ENCODE measurements at places on chromosomes 11 and 22.
A peak's percentile ranks its signal among the peaks of the same experiment; 100 is the strongest.

GRCh38 chr11:48013269-48013901 lies 33.0 kb downstream of the PTPRJ start:
- peak; percentile 98 for DNase-seq

GRCh38 chr11:13183094-13183825 lies 94.3 kb upstream of the BMAL1 start:
- no peak for DNase-seq

GRCh38 chr11:13672576-13673210 lies 4.2 kb downstream of the FAR1 start:
- no peak for DNase-seq

DNA sequence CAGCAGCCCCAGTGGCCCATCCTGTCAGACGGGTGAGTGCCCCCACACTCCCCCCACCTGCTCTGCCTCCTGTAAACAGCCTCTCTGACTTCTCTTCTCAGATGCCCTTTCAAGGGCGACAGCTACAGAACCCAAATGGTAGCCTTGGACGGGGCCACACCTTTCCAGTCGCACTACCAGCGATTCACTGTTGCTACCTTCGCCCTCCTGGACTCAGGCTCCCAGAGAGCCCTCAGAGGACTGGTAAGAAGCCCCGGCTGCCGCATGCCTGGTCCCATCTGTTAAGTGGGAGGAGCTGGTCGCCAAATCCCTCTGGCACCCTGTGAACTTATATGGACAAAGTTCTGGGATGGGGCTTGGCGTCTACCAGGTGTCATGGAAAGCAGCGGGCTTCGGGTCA lies 6.2 kb downstream of the ZP1 start:
- no peak for DNase-seq

DNA sequence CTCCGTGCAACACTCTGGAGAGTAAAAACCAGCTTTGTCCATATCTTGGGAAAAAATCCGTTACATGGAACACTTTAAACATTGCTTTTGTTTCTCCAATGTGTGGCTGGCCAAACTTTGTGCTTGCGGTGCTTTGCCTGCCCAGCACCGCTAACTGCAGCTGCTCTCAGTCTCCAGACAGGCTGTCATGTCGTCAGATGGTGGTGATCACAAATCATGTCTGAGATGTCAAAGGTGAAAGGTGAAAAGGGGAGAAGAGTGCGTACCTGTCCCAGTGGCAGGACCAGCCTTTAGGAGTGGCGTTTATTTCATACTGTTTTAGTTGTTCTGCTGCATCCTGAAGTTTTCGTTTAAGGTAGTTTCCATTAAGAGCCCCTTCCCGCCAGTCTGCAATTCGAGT lies 17.1 kb upstream of the AGBL2 start:
- no peak for DNase-seq

DNA sequence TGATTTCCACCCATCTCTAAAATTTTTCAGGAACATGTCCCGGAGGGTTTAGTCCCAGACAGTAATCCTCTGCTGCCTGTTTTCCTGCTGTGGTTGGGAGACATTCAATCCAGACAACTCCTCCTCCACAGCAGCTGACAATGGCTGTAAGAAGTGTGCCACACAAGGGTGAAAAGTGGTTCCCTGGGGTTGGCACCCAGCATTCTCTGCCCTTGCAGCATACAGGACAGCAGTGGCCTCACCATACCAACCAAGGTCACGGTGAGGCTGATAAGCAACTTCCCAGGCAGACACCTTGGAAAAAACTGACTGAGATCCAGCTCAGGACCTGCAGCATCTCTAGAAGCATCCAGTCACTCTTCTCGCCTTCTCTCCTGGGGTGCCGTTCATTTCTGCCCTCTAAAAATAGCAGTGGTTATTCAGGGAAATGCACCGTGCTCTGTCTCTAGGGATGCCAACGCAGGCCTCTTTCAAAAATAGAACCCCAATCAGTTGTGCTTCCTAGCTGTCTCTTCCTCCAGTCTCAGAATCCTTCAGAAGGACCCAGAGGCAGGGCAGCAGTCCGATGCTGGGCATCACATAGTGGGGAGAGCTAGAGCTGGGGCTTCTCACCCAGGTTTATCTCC lies 241.0 kb downstream of the TENM4 start:
- no peak for DNase-seq

- no peak for DNase-seq
Measured at GRCh38 chr11:71542879-71543777, 5.1 kb upstream of the KRTAP5-9 start.

DNA sequence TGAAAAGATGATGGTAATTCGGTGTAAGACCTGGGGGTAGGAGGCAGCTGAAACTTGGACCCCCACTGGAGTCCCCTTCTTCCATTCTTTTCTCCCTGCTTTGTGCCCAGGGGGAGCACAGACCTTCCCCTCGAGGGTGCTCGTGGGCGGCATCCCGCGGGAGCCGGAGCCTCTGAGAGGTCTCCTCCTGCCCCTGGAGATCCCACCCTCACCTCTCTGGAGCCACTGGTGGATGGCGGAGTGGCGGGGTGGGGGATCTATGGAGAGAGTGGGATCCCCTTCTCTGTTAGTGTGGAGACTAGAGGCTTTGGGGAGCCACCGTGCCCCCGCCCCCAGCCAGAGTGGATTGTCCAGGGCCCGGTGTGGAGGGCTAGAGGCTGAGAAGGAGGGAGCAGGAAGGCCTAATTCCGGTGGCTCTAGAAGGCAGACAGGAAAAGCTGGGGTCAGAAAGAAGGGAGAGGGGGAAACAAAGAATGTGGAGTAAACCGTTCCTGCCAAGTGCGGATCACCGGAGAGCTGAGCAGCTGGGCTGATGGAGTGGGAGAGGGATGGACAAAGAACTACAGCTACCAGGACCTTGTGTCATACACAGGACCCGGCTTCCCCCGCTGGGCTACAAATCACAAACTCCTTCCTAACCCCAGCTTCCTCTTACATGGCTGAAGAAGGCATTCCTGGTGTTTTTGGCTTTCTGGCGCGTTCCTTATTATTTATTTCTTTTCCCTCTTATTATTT lies 41.9 kb downstream of the KCNJ1 start:
- no peak for DNase-seq

- DNase-seq, result no peak
Measured at GRCh38 chr22:43129426-43130425, 13.5 kb downstream of the MCAT start.

GRCh38 chr11:91981995-91982394 lies 242.6 kb upstream of the FAT3 start:
- peak; percentile 23 for DNase-seq

DNA sequence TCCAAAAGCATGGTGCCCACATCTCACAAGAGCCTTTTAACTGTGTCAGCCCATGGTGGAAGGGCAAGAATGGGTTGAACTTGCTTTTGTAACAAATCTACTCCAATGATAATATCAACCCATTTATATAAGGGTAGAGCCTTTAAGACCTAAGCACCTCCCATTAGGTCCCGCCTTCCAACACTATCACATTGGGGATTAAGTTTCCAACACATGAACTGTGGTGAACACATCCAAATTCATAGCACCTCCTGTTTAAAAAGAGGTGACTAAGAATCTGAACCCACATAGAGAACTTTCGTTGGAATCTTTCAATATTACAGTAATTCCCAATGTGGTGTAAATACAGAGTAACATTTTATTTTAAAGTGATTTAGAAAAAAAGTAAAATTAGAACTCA lies 9.2 kb upstream of the CNTF start:
- DNase-seq, result no peak

- DNase-seq, result no peak
Measured at GRCh38 chr11:111531136-111531535, 9.4 kb upstream of the LAYN start.

DNA sequence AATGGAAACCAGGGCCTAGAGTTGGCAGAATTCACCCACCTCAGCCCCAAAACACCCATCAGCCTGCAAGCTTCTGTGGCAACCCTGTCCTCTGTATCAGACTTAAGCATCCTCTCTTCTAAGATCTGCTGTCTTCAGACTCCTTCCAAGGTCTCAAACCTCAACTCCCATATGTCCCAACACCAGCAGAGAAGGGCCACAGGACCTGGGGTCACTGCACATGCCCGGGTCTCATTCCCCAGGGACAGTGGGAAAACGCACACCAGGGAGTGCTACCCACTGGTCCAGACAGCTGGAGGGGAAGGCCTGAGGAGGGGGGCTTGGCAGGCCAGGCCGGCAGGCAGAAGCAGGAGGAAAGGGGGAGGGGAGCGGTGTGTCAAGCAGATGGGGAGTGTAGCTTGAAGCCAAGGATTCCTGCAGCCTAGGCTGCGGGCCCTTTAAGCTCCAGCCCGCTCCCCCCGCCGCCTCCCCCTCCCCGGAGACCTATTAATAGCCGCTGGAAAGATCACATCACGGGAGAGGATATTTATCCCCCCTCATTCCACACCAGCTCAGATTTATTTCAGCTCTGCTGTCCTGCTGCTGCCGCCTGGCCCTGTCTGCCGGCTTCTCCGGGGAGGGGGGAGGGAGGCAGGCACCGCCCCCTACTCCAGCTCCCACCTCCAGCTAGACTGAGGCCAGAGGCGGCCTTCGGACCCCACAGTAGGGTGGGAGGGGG lies 16.7 kb downstream of the BCL9L start:
- DNase-seq, result peak; percentile 83

- peak; percentile 92 for DNase-seq
Measured at GRCh38 chr11:70853068-70853769, 399.2 kb downstream of the SHANK2 start.

DNA sequence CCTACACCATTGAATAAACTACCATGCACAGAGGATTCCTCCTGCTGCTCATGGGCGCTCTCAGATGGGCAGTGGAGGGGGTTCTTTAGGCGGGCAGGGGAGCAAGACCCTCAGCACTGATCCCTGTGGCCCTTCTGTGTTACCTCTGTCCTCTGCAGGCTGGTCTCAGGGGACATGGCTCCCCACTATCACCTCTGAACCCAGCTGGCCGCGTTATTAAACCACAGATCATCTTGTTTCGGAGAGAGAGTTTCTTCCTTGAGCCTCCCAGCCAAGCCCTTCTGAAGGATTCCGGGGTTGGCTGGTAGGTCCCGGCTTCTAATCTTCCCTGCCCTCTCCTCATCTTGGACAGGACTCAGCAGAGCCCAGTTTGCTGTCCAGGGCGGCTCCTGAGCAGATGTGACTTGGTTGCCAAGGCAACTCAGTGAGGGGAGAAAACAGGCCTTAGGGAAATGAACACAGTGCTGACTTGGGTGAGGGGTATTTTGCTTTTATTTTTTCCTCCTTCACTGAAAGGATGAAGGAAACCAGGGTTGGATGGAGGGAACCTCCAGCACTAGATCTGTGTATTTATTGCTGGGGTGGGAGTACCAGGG lies 13.3 kb downstream of the APOL3 start:
- DNase-seq, result no peak

GRCh38 chr22:10741210-10741609 lies 4786.8 kb upstream of the OR11H1 start:
- no peak for DNase-seq

GRCh38 chr11:61777234-61778090 lies 14.9 kb downstream of the TMEM258 start:
- DNase-seq, result peak; percentile 68

DNA sequence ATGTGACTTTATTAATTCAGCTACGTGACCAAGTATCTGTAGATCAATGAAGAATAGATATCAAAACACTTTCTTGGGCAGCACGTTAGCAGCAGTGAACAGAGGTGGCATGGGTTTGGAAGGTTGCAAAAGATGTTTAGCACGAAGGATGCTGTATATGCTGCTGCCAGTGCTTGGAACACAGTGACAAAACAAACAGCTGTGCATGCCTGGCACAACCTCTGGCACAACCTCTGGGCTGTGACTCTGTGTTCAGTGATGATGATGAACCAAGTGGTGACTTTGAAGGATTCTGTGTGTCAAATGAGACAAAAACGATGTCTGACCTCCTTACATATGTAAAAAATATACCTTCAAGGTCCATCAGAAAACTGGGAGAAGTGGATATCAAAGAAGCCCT lies 104.7 kb downstream of the TBC1D22A start:
- no peak for DNase-seq

DNA sequence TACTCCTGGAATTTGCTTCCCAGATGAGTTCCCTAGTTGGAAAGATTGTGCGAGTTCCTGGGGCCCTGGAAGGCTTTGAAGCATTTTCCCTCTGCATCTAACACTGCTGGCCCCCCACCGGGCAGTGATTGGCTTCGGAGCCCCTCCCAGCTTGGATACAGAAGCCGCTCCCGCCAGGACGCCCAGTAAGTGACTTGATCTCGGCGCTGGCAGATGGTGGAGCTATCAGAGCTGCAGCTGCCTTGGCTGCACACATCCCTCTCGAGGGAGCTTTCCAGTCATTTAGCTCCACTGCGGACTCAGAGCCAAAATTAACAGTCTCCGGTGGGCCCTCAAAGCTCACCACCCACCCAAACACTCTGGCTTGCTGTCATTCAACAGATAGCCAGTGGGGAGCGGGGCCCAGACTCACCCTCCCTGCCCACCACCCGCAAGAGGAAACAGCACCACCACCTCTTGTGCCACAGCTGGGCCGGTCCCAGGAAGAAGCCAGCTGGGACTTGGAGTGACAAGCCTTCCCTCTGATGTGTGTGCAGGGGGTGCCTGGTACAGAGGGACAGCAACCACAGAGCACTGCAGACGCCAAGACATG lies 162.3 kb downstream of the TRIM29 start:
- no peak for DNase-seq

DNA sequence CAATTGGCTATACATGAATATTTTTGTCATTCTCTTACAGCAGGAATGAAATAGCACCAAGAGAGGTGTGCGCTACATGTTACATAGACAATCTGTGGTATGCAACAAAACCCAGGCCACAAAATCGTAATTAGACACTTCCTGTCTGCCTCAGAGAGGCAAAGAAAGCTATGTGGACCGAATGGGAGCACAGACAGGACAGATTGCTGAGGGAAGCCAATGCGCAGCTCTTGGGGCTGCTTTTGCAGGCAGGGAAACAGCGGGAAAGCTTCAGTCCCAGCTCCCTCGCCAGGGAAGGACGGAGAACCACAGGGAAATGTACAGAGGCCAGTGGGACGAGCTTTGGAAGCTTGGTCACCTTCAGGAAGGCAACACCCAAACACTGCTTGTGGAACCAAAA lies 40.9 kb downstream of the SERPINH1 start:
- no peak for DNase-seq

- DNase-seq, result no peak
Measured at GRCh38 chr11:128603003-128603696, 15.8 kb upstream of the ETS1 start.

DNA sequence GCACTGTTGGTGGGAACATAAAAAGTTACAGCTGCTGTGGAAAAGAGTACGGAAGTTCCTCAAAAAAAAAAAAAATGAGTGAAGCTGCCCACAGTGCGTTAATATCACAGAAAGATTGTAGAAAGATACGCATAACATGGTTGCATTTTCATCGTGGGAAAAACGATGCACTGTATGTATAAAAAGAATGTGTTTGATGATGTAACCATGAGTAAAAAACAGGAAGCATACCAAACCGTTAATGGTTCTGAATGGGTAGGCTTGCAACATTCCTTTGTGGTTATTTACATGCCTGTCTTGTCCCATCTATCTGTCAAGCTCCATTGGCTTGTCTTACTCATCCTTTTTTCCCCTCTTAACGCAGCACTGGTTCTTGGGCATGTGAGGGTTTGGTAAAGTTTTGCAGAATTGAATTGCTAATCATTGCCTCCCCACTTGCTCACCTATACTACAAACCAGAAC lies 33.8 kb upstream of the DKK3 start:
- DNase-seq, result no peak
